Chondrocyte (in vitro differentiated cells): ENCODE measurements at places on chromosomes 6 and 20.

DNA sequence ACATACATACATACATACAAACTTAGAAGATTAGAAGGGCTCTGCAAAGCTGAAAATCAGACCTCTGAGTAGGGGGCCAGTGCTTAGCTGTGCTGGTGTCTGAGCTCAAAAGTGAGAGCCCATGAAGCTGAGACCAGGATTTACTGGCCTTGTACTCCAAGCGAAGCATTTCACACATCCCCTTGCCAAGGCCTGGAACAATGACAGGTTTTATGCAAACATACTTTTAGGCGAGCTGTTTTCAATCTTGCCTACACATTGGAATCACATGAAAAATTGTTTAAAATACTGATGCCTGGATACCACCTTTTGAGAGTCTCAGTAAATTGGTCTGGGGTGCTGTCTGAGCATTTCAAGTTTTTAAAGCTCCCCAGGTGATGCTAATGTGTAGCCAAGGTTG lies 80.9 kb upstream of the SRSF6 start:
- no peak for DNase-seq

DNA sequence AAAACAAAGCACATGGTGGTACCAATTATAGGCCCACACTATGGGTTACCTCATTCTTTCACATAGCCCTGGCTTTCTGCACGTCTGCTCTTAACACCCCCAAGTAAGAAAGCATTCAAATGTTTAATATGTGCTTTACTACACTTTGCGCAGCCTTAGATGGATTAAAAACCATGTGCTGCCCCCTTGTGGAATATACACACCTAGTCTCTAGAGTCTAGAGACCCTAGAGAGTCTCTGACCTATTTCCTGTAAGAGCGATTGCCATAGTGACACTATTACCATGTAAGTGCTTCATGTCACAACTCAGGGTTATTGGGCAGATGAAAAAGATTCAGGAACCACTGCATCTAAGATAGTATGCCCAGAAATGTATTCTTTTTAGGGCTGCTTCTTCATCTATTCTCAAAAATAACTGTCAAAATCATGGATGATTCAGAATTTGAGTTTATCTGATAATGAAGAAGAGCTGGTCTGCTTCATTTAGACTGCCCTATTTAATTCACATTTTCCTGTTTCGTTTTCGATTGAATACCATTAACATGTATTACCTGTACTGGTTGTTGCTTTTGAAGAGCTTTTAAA lies 186.3 kb downstream of the ADGB start:
- DNase-seq = no peak

DNA sequence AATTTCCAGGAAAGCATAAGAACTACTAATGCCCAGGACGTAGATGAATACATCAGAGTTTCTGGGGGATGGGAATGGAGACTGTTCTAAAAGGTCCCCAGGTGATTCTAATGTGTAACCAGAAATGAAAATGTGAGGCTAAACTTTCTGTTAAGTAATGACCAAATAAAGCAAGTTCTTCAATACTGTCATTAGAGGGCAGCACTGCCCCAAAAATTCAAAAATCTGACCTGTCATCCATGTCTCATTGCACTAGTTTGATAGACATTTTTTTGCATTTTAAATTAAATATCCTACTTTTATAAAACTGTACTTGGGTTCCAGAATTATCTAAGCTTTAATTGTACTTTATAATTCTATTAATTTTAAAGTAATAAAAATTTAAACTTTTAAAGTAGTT lies 94.9 kb downstream of the RFX6 start:
- DNase-seq = no peak

DNA sequence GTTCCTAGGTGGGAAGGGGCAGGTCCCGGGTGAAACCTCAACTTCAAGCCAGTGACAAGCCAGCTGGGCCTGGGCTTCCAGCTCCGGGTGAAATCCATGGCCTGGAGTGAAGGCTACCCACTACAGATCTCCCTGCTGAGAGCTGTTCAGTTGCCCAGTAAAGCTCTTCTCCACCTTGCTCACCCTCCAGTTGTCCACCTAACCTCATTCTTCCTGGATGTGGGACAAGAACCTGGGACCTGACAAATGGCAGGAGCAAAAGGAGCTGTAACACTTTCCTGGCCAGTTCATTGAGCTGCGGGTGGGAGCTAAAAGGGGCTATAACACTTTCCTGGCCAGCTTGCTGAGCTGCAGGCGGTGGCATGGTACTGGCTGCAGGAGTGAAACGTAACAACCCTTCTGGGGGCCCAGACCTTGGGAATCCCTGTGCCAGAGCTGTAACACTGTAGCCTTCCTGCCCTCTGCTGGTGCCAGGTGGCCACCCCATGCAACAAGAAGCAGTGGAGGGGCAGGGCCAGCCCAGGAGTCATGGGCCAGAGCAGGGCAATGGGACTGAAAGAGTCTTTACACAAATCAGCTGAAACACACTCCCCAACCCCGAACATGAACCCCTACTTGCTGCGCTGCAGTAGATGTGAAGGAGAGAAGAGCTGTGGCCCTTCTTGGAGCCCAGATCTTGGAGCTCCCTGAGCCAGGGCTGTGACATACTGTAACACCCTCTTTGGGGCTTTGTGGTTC lies 3.6 kb upstream of the HINT3 start:
- no peak for DNase-seq

DNA sequence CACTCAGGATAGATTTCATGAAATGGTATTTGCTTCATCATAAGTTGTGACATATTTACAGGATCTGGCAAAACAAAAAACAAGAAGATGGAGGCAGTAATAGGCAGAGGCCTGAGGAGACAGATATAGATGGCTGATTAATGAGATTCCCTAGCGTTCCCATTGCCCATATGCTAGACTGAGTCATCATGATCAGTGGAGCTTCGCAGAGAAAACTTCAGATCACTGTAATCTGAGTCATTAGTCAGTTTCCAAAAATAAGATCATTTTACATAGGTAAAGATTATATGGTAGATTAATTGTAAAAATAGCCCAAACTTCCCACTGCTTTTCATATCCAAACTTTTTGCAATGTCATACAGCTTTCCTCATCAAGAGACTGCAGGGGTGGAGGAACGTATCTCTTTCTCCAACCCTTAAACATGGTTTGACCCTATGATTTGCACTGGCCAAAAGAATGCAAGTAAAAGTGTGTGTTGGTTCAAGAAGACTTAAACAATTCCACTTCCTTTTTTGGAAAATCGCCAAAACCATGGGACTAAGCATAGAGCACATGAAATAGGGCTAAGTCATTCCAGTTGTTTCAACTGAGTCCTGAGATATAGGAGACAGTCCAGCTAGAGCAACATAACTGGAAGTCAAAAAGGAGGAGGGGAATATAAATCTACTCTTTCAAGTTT lies 626.0 kb downstream of the RNF144B start:
- no peak for DNase-seq

GRCh38 chr6:169939554-169940164 lies 188.2 kb downstream of the ERMARD start:
- DNase-seq = no peak

DNA sequence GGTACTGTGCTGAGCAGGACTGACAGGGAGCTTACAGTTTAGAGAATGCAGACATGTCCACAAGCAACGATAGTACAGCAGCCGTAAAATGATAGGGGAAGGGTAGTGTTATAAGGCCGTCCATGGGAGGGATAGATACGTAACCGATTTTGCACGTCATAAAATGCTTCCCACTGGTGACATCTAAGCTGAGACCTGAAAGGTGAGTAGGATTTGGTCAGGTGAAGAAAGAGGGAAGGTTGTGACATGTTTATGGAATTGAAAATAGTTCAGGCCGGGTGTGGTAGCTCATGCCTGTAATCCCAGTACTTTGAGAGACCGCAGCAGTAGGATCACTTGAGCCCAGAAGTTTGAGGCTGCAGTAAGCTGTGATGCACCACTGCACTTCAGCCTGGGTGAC lies 25.6 kb downstream of the SNX9 start:
- no peak for DNase-seq

DNA sequence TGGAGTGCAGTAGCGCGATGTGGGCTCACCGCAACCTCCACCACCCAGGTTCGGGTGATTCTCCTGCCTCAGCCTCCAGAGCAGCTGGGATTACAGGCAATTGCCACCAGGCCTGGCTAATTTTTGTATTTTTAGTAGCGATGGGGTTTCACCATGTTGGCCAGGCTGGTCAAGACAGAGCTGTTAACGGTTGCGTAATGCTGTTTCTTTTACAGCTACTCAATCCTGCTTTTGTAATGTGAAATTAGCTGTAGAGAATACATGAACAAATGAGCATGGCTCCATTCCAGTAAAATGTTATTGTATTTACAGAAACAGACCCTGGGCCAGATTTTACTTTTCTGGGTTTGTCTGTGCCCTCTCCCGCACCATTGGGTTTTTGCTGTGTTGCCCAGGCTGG lies 1.9 kb downstream of the PNLDC1 start:
- DNase-seq = no peak

- DNase-seq = no peak
Measured at GRCh38 chr20:18992418-18992817, 178.8 kb downstream of the SCP2D1 start.

DNA sequence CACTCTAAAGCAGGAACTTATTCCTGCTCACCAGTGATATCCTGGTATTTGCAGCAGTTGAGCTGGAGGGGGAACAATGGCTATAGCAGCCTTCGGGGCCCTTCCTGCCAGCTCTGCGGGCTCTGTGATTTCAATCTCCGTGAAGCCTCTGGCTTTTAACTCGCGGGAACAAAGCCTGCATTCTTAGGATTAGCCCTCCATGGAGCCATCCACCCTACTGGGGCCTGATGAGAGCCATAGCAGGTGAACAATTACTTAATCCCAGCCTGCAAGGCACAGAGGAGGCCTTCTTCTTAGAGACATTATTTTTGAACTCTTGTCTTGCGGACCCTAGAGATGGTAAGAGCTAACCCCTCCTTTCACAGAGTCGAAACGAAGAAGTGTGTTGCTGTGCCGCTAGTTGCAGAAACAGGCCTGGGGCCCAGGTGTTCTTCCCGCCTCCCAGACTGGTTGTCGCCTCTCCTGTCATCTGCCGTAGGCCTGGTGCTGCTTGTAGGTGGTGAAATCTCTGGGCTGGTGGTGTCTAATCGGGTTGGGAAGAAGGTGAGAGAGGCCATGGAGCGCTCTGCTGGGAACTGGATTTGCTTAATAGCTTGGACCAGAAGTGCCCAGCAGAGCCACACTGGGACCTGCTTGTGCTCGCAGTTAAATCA lies 9.7 kb downstream of the GHRH start:
- no peak for DNase-seq

DNA sequence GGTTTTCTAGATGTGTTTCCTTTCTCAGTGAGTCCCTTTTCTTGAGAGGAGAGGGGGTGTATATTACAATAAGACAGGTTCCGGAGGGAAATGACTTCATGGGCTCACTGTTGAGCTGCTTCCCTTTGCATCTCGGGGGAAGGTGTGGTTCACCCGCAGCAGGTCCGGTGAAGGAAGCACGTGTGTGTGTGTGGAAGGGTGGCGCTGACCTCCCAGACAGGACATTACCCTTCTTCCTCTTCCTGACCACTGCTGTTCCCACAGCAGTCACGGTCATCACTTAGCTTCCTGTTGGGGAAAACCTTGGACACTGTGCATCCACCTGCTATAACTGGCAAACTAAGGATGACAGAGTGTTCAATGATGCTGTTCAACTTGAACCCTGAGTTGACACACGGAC lies 83.6 kb downstream of the PLEKHG1 start:
- no peak for DNase-seq

DNA sequence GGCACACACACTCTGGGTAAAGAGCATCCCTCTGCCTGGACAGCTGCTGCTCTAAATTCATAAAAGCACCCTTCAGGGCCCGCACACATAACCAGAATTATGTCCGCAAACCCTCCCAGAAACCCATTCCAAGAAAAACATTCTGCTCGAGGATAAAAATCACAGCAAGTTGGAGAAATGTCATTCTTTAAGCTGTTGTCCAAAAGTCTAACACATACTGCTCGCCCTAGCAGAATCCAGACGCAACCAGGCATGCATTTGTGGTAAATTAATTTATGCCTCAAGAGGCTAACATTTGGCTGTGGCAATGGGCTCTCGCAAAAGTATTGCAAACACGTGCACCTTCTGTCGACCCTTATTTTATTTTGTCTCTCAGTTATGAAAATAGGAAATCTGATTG lies 116.1 kb upstream of the INSM1 start:
- no peak for DNase-seq

DNA sequence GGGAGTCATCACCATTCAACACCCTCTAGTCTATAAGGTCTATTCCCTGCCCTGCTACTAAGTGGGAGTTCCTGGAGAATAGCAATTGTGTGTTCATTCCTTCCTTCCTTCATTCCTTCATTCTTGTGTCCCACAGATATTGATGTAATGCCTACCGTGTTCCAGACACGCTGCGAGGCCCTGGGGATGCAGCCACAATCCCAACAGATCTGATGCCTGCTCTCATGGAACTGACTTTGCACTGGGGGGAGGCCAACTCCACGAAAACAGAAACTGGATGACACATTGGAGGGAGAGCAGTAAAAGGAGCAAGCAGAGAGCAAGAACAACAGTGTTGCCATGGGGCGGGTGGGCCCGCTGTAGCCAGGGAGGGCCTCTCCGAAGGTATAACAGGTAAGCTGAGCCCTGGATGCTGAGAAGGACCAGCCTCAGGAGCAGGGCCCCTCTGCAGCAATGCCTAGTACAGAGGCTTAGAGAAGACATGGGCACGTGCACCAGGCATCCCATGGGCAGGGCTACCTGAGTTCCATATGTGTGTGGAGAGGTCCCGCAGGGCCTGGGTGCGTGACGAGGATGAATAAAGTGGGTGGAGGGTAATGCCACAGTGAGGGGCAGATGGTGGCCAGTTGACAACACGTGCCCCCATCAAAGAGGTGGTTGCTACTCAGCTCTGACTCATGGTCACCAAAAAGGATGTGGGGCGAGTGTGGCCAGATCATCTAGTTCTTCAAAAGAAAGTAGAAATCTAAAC lies 173.9 kb downstream of the NFATC2 start:
- DNase-seq = no peak

DNA sequence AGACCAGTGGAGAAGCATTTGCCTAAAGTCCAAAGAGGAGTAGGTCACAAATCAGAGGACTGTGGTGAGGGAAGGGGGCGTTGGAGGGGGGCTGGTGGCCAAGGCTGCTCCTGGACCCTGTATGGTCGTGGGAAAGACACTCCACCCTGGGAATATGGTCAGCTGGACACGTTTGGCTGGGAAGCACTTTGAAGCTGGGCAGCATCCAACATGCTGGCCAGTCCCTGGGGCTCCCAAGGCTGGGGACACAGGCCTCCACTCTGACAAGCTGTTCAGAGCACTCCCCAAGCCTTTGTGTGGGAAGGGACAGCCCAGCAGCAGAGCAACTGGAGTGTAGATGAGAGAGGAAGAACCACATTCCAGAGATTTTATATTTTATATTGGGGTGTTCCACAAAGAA lies 203.2 kb downstream of the ANKRD60 start:
- no peak for DNase-seq

GRCh38 chr6:68710916-68711315 lies 75.8 kb downstream of the ADGRB3 start:
- DNase-seq = no peak
